ENCODE measurements at places on chromosomes 6 and 20. TPM values are rescaled to one million over a fixed set of nuclear protein-coding genes. Genes with fewer than 3 reads are reported as not detected.

C20orf141 gene
- total RNA-seq: not detected

CRISP2 gene
- not detected for total RNA-seq

TXLNB gene
- total RNA-seq: not detected

ALDH5A1 gene
- total RNA-seq: 14.6 TPM

LGSN gene
- not detected for total RNA-seq

ADGB gene
- total RNA-seq: 0.04 TPM

FAM217A gene
- 0.13 TPM for total RNA-seq

HLA-DRB1 gene
- total RNA-seq: 7.7 TPM

GSTA1 gene
- 25.8 TPM for total RNA-seq

GRCh38 chr20:51354769-51355319, 187.7 kb downstream of the NFATC2 start:
- no peak for DNase-seq

DNA sequence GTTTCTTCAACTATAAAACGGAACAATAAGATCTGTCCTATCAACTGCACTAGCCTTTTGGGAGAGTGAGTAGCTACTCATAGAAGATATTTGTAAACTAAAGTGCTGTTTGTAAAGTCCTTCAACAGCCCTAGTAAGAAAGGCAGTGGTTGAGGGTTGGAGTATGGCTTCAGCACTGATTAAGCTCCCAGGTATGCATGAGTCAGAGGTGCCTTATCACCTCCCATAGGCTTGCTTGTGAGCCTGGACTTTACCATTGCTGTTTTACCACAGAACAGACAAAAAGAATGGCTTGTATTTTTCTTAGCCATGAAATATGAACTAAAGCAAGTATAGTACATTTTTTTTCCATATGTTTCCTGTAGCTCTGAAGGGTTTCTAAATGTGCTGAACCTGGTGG, 44.1 kb downstream of the SAMD3 start:
- DNase-seq: no peak

DNA sequence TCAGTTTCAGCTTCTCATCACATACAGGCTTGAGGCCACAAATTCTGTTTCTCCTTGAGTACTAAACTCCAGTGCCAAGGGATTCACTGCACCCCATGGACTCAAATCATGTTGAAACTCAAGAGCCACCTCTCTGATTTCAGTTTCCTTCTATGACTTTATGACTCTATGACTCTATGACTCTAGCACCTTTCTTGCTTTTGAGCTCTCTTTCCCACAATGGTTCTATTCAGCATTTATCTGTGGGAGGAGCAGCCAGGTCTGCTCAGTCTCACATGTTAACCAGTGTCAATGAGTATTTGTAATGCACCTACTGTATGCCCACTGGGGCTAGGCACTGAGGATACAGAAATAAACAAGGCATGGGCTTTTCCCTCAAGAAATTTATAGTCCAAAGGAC, 14.6 kb upstream of the SLC22A2 start:
- DNase-seq: no peak

- no peak for DNase-seq
These were observed 125.4 kb downstream of the RNASET2 start for GRCh38 chr6:166830891-166831363.

DNA sequence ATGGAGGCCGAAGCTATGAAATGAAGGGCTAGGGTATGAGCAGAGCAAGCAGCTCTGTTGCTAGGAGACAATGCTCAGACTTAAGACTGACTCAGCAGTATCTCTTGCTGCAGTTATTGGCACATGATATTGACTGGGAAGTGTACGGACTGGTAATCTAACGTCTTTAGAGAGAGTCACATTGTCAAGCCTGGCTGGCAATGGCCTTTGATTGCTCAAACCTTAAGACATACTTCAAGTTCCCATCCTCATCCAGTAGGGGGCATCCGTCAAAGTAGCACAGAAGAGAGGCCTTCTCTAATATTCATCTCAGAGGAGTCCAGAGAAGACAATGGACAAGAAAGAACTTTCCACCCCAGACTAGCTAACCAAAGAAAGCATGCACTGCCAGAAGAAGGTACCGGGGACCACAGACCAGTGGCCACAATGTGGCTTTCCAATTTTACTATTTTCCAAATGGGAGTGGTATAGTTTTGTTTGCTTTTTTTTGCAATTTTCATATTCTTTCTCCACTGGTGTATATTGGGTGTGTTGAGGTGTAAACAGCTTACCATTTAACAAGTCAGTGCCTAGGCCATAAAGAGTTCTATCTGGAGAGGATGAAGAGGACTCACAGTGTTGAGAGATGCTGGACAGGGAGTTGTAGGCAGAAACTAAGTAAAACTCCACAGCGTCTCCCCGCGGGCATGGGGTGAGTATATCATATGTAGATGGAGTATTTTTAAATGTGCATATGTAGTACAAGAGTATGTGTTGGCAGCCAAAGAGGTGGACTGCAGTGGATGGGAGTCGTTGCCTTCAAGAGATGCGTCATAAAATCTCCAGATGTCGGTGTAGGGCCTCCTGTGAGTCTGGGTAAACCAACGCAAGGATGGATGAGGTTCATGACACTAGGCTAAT, 36.7 kb downstream of the LRFN2 start:
- DNase-seq: no peak

GRCh38 chr6:149717255-149717587, 680 bp downstream of the LATS1 start:
- no peak for DNase-seq

DNA sequence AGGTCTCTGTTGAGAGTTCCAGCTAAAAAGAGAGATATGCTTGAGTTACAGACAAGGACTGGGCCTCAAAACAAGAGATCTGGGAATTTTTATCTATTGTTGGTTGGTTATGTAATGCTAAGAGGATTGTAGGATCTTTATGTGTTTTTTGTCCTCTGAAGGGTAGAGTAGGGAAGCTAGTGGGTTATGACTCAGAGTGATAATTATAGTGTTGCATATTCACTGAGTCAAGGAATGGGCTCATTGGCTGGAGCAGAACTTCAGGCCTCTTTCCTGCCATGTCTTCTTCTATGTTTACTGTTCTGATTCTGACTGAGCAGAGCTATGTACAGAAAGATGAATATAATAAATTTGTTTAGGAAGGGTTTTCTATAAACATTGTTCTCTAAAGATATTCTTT, 66.1 kb upstream of the NOX3 start:
- DNase-seq: no peak

DNA sequence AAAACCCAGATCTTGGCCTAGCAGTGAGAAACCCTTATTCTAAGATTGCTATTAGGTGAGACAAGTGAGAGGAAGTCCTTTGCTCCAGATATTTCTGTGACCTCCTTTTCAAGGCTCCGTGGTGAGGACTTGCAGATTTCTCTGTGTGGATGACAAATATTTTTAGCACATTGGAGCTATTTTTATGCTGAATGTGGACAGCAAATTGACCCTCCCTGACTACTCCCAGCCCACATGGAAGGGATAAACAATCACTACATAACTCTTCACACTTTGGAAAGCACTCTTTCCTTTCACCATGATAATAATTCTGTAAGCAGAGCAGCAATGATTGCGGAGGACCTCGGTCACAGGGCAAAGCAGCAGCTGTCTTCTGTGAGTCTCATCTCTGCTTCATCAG, 88.0 kb upstream of the ADGRF1 start:
- no peak for DNase-seq

DNA sequence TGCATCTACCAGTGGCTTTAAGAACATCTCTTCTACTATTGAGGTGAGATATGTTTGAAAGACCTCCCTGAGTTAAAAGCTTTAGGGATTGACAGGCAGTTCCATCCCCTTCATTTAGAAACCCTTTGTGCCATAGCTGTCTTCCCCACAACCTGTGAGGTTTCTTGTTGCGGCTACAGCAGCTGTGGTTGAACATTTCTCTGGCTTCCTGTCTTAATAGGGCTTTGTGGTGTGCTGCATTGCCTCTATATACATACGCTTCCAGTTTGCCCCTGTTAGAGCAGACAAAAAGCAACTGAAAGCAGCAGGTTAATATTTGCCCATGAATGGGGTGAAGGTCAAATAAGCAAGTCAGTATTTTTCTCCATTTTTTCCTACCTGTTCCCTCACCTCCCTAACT, 210.2 kb downstream of the TMEM200A start:
- DNase-seq: no peak

DNA sequence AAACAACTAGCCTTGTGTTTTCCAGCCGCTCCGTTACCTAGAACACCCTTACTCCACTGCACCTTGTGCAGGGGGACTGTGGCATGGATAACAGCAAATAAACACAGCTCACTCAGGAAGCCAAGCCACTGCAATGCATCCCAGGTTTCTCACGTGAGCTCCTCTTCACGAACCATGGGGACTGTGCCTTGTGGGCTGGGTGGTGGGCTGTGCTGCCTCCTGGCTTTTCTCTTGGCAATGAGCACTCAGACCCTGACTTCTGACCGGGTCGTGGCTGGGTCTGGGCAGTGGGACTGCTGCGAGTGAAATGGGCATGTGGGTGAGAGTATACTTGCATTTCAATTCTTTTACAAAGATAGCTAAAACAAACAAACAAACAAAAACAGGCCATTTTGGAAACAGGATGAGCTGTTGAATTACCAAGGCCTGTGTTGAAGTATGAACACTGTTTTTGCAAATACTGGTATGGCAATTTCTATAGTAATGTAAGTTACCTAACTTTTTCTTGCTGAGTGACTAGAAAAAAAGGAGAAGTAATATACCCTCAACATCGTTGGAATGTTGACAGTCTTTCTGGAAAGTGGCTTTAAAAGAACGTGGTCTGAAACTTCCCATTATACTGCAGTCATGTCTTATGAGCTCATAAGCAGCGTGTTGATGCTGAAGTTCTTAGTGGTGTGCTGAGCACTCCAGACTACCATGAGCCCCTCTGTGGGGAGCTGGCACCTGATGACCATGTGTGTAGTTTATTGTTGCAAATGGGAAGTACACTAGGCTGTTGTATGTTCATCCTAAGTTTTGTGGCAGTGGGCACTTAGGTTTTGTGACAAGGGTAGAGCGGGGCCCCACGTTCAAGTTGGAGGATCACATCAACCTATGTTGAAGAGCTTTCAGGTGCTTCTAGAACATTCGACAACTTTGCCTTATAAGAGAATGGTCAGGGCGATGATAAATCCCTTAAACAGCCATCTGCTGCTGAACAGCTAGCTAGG, 120.4 kb downstream of the ARMC2 start:
- no peak for DNase-seq

GRCh38 chr6:89214197-89214596, 3.0 kb downstream of the GABRR1 start:
- no peak for DNase-seq

DNA sequence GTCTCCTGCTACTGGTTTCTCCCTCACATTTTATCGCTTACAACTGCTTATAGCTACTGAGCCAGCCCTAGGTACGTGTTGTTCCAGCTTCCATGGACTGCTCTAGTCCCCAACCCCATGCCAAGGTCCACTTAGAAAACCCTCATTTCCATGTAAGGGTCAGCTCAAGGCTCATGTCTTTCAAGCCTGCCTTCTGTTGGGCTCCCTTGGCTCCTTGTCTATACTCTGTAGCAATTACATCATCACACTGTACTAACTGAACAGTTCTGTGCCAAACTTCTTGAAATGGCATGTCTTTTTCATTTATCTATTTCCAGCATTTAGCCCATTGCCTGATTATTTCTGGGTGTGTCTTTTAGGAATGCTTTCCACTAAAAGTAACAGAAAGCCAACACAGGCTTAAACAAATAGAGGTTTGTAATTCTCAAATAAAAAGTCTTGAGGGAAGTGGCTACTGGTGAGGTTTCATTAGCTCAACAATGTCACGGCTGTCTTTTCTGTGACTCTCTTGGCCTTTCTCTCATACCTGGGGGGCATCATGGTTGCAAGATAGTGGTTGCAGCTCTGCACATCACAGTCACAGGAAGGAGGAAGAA, 317.6 kb downstream of the TPBG start:
- DNase-seq: no peak

DNA sequence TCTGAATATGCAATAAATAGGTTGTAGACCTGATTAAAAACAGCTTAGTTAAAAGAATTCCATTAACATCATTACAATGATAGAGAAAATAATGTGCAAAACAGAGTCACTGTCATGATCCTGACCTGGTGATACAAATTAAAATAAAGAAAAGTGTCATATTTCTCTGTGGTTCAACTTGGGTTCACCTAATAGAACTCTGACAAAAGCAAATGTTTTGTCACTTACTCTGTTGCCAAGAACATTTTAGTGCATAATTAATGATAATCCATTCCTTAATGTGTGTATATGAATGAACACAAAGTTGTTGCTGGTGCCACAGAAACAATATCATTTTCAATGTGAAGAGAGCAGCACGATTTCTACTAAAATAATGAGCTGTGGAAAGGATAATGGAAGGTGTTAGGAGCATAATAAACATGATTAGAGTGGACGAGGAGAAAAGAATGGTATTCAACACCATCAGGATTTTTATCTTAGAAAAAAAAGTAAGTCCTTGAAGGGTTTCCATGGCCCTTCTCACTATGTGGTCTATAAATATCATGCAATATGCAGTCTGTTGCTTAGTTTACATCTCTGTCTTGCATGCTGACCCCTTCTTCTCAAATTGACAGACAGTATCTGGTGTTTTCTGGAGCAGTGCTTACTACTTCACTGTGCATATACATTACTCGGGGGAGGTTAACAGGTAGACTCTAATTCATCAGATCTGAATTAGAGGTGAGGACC, 656.6 kb upstream of the MMS22L start:
- no peak for DNase-seq

DNA sequence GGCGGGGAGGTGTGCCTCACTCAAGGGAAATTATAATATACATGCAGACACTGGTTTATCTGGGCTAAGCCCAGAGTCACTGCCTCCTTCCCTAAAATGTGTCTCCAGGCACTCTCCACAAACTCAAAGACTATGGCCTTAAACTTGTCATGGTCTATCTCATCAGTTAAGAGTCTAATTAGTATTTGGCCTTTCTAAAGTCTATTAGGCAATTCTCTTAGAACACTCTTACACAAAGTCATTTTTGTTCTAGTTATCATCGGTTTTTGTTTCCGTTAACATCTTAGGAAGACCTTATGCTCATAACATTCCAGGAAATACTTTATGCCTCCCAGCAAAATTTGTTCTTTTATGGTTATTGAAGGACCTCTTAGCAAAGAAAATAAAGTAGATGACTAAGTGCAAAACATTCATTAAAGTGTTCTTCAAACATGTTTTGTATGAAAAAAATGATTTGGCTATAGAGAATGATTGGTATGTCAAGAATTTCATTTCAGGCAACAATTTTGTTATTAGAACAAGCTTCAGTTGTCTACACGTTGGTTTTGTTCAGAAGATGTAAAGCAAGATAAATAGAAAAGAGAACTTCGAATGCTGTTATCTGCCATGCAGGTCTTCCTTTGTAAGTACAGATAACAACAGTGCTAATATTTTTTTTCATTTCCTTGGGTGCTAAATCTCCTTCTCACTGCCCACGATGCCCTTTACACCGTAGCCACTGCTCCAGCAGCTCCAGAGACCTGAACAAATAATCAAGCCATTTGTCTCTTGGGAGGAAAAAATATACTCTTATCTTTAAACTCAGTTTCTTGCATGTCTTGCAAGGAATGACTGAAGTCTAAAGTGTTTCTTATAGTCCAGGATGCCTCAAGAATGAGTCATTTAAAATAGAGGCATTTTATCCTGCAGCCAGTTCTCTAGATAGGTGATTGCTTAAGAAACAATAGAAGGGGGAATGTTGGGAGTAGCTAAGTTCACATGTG, 170.4 kb downstream of the HTR1B start:
- no peak for DNase-seq

- no peak for DNase-seq
These were observed 9.3 kb upstream of the JPH2 start for GRCh38 chr20:44196271-44196670.

GRCh38 chr6:144305985-144306384, 20.9 kb downstream of the UTRN start:
- DNase-seq: no peak
